ENCODE measurements at places on chromosomes 5 and 9.

- DNase-seq: no peak
Measured at GRCh38 chr9:129954868-129955550, 88.0 kb downstream of the FNBP1 start.

DNA sequence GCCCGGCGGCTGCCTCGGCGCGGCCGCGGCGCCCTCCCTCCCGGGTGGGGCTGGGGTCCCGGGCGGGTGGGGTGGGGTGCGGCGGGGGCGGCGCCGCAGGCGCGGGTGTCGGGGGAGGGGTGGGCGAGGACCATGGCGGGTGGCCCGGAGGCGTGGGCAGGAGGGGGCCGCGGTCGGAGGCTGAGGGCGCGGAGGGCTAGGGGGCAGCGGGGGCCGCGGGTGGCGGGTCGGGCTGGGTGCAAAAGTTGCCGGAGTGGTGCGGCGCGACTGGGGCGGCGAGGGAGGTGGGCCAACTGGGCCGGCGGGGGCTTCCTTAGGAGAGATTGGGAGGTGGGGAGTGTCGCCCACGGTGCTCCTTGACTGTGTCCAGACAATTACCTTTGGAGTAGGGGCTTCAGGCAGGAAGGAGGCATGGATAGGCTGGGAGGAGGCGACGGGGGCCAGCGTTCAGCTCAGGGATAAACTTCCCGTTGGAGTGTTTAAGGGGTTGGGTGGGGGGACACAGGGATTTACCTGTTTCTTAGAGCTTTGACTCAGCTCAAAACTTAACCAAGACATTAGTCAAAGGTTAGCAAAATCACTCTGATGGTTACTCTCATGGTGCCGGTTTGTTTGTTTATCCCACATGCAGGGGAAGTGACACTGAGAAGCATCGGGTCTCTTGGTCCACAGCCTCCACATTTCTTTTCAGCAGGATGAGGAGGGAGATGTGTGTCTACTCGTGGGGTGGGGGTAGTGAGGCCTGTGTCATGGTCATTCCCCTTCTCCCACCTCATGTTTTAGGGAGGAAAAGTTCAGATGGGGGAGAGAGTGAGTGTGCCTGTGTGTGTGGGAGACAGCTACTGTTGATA is 859 bp downstream of the CSNK1G3 start:
- peak; percentile 91 for DNase-seq

- no peak for DNase-seq
Measured at GRCh38 chr9:19497276-19497675, 88.5 kb downstream of the ACER2 start.

DNA sequence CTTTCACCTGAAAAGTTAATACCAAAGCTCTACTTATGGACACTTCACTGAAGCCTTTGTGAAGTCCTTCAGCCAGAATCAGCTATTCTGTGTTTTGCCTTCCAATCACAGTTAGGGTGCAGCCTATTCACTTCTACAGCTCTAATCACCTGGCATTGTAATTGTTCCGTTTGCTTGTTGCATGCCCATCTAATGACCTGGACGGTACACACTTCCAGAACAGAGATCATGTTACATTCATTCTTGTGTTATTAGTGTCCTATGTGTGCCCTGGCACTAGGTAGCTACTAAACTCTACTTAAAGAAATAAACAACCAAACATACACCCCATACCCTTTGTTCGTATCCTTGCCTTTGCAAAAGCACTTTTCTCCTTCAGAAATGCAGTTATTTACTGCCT is 1162.9 kb upstream of the WWC1 start:
- no peak for DNase-seq

- DNase-seq: no peak
Measured at GRCh38 chr9:133771486-133772482, 33.6 kb upstream of the SARDH start.

GRCh38 chr9:4515958-4516375 is 25.7 kb downstream of the SLC1A1 start:
- no peak for DNase-seq

DNA sequence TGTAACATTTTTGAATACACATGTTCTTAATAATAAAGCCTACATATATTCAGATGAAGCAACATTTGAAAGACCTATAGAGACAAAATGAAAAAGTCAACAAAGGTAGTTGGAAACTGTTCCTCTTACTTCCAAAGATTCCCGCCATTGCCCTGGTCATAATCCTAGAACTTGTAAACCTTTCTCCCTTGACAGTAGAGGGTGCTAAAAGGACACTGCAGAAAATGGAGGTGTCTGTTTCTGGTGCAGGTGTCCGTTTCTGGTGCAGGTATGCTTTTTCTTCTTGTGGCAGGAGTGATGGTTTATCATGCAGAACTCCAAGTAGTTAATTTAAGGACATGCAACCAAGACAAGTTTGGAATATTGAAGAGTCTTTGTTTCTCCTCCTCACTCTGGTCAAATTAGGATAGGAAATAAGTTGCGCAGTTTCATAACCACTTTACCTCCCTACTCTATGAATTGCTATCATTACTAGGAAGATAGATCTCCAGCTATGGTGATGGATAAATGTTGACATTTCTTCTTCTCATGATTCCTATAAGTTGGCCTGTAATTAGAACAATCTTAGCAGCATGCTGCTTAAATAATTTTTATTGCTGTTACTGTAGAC is 56.0 kb upstream of the FAM174A start:
- DNase-seq: no peak

DNA sequence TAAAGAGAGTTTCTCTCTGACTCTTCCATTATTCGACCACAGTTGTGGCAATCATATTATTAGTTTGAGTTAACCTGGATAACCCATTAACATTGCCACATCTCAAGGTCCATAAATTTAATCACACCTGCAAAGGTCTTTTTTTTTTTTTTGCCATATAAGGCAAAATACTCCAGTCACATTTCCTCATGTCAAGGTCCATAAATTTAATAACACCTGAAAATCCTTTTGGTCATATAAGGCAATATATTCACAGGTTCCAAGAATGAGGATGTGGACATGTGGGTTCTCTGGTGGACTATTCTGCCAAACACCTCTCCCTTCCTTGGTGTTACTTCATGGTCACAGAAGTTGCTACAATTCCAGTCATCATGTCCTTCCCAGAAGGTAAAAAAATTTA is 213.5 kb upstream of the COX7C start:
- DNase-seq: no peak

DNA sequence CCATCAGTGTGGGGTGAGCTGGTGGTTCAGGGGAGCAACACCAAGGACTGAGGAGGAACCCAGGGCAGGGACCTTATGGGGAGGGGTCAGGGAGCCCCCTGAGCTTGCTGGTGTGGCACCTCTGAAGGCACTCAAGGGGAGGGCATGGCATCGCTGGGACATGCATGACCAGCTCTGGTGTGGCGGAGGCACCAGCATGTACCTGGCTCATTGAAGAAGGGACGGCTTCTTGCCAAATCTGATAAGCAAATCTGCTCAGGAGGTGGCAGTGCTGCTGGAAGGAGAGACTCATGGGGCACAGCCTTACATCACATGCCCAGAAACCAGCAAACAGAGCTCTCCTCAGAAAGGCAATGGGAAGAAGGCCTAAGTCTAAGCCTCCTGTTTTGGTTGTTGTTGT is 421.8 kb downstream of the SEMA5A start:
- DNase-seq: no peak

- DNase-seq: no peak
Measured at GRCh38 chr5:53825016-53825415, 264.6 kb downstream of the NDUFS4 start.

GRCh38 chr5:66713998-66714397 is 117.8 kb downstream of the MAST4 start:
- DNase-seq: no peak

DNA sequence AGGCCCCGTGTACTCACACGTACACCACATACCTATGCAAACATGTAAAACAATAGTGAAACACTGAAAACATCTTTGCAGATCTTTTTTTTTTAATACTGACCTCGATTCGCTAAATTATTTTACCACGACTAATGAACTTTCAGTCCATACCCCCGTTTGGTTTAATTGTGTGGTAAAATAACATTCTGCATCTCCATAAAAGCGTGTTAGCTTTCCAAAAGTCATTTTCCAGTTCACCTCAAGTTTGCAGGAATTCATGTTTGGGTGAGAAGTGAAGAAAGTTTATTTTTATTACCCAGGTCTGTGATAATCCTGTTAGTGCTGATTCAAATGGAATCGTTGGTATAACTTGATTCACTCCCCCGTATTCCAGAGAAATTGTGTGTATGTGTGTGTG is 652 bp downstream of the ARSK start:
- no peak for DNase-seq

DNA sequence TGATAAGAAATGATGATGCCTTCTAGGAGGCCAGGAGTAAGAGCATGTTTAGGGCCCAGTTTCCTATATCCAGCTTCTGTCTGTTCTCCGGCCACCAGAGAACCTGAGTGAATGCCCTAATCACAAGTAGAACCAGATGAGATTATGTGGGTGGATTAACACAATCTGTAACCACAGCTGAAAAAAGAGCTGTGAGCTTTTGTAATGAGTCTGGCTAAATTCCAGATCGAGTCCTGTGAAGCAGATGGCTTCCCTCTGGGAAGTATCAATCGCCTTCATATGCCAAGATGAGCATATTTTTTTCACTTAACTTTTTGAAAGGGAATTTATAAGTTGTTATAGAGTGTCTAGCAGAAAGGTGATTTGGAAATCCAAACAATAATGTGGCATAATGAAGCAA is 99.8 kb downstream of the NNT start:
- no peak for DNase-seq

Data from chondrocyte (in vitro differentiated cells).